Activated CD4-positive, alpha-beta T cell treated with anti-CD3 and anti-CD28 coated beads for 48 hours (primary cell): ENCODE measurements at places on chromosomes 2 and 18.

- DNase-seq: no peak
Observed at GRCh38 chr2:79180092-79180491, 20.5 kb upstream of the REG3A start.

DNA sequence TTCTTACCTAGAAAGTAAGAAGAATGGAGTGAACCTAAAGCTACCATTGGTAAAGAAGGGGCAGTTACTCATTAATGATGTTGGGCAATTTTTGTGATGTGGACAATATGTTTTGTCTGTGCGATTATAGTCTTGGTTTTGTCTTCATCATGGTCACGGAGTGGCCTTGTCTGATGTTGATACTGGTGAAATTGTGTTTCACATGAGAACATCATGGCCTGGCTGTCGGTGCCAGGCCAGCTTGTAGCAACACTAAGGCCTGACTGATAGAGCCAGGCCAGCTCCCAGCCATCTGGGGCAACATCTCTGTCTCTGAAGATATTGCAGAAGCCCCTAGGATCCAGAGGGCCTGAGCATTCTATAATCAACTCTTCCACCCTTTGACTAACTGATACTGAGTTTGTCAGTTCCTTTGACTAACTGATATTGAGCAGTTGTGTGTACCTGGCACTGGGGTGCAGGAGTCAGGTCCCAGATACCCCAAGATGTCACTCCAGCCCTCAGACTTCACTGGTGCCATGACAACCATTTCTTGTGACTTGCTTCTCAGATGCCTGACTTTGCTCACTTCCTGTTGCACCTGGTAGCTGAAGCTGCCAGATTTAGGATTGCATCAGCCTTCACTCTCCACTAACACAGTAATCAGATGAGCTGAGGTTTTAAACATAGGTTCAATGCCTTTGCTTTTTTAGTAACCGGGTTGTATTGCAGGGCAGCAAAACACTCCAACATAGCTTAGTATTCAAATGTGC lies 62.5 kb downstream of the RPIA start:
- DNase-seq: peak; percentile 38

DNA sequence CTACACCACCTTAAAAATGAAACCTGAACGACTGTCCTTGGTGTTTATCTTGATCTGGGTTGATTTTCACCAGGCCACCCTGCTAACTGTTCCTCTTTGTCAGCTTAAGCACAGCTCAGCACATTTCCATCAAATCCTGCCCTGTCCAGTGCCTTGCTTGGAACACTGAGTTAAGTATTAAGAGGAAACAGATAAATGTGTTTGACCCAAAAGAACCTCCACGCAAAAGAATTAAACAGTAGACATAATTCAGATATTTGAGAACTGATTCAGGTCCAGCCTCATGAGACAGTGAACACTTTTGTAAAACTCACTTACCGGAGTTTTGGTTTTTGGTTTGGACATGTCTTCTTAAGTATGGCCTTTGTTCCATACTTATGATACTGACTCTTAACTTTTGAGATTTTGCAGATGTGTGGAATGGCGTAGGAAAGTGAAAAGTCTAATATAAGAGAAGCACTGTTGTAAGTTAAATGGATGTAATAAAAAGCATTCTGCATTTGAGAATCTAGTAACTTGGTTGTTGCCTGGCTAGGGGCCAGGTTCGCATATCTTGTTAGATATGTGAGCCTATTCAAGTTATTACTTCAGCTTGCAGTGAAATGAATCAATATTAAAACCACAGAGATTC lies 88.9 kb upstream of the SERPINE2 start:
- no peak for DNase-seq

GRCh38 chr2:177610813-177611212 lies 218.2 kb downstream of the AGPS start:
- no peak for DNase-seq

DNA sequence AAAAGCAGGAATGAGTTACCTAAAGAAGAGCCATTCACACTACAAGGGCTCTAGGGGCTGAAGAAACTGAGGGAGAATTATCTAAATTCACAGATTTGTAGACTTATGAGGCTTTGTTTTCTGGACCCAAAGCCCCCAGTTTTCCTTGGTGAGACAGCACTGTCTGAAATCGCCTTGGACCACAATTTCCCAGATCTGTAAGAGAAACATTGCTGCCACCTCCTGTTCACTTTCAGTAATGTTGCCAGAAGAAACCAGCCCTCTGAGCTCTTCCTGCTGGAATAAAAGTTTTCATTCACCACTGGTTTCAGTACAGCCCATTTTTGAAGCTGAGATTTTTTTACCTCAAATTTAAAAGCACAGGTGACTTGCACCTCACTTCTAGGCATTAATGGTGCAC lies 169.2 kb downstream of the CDH20 start:
- DNase-seq: peak; percentile 8

GRCh38 chr2:107635883-107636282 lies 190.8 kb upstream of the RGPD4 start:
- no peak for DNase-seq

- no peak for DNase-seq
Observed at GRCh38 chr18:44974174-44974573, 293.5 kb downstream of the SETBP1 start.

DNA sequence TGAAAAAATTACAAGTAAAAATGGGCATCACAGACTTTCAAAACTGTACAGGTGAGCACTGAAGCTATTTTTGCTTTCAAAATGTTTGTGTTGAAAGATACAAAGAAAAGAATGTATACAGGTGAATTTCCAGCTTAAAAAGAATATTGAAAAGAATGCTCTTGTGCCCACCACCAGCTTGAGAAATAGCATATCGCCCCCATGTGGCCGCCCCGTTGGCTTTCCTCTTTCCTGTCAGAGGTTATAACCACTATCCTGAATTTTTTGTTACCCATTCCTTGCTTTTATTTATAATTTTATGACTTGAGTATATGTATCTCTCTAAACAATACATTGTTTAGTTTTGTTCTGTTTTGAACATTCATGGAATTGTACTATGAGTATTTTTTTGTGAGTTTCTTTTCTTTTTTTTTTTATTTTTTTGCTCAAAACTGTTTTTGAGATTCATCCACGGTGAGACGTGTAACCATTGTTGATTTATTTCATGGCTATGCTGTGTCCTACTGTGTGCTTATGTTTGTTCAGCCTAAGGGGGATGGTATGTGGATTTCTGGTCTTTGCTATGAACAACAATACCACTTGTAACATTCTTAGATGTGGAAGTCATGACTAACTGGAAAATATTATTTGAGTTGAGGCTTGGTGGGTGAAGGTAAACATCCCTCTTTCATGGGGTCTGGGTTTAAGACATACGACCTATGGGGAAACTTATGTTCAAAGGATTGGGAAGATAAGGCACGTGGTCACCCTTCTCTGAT lies 11.6 kb downstream of the TRPM8 start:
- peak; percentile 55 for DNase-seq

- DNase-seq: no peak
Observed at GRCh38 chr2:165289069-165289468, 49.9 kb downstream of the SCN2A start.

DNA sequence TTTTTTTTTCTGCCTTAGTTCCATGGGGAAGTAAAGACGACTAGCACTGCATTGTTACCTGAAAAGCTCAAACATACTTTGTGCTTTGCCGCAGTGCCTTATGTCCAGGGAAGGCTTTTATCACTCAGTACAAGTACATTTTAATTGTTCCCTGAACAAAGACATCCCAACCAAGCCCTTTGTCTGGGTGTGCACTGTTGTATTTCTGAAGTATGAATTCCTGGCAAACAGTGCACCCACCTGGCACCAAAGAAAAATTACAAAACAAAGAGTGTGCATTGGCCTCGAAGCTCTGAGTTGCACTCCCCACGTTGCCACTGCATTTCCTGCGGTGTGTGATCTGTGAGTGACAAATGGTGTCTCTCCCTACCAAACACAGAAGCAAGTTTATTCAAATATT lies 858.5 kb upstream of the PIK3C3 start:
- no peak for DNase-seq

GRCh38 chr2:15076668-15077067 lies 444.2 kb downstream of the LRATD1 start:
- no peak for DNase-seq

GRCh38 chr2:233977296-233977837 lies 60.2 kb downstream of the TRPM8 start:
- DNase-seq: no peak

GRCh38 chr2:121260370-121261154 lies 24.4 kb downstream of the TFCP2L1 start:
- no peak for DNase-seq

- no peak for DNase-seq
Observed at GRCh38 chr2:229463841-229464346, 192.8 kb upstream of the PID1 start.

GRCh38 chr18:51915176-51915575 lies 424.8 kb upstream of the DCC start:
- no peak for DNase-seq
